LoVo (cell line): ENCODE measurements at places on chromosomes 7 and 10.

- no peak for DNase-seq
Observed at GRCh38 chr10:95505641-95506040, 55.5 kb downstream of the SORBS1 start.

DNA sequence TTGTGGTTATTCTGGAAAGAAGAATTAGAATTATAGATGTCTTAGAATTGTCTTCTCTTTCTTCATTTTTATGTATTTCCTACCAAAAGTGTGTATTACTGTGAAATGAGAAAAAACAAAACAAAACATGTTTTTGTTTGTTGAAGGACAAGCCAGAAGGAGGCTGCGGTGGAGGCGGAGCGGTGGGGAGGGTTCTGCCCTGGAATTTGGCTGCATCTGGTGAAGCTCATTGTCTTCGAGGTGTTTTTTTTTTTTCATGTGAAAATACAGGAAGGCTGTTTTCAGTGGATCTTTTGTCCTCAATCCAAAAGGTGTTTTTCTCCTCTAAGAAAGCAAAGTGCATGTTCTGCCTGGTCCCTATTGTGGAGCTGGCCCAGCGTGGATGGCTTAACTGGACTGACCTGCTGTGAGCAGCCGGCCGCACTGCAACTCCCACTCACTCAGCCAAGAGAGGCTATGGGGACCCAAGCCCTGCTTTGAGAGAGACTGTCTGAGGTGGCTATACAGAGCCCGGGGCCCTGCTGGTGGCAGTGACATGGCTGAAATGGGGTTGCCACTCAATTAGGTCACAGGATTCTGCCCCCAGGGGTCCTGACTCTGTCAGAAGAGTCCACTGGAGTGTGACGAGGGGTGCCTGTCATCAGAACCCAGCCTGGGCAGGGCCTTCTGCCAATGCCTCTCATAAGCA, 184.9 kb upstream of the MKI67 start:
- no peak for DNase-seq

GRCh38 chr10:35685402-35685801, 43.3 kb upstream of the FZD8 start:
- peak; percentile 56 for DNase-seq

GRCh38 chr7:4830176-4830575, 31.7 kb downstream of the PAPOLB start:
- peak; percentile 26 for DNase-seq
